Naive thymus-derived CD8-positive, alpha-beta T cell (primary cell): ENCODE measurements at places on chromosomes 16 and 17. TPM values are rescaled to one million over a fixed set of nuclear protein-coding genes. Genes with fewer than 3 reads are reported as not detected.

DNA sequence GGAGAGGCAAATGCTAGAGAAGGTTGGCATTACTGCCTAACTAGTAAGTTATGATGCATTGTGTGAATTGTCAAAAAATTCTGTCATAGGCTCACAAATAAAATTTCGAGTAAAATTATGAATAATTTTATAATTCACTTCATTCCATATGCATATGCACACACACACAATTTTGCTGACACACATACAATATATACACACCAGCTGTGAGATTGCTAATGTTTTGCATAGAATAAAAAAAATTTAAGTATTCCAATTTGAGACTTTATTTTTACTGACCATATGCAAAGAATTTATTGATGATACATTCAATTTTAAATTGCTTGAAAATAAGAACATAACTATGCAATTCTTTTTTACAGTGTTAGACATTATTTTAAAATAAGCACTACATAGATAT lies 6.8 kb upstream of the TMEM100 start:
- H3K27me3 ChIP-seq, result peaks cover 31% of the 10 kb centered on the region
- no peak overlapping the region for H3K27ac ChIP-seq
- no peaks in the 10 kb centered on the region for H3K4me1 ChIP-seq
- DNase-seq, result no peak

DNA sequence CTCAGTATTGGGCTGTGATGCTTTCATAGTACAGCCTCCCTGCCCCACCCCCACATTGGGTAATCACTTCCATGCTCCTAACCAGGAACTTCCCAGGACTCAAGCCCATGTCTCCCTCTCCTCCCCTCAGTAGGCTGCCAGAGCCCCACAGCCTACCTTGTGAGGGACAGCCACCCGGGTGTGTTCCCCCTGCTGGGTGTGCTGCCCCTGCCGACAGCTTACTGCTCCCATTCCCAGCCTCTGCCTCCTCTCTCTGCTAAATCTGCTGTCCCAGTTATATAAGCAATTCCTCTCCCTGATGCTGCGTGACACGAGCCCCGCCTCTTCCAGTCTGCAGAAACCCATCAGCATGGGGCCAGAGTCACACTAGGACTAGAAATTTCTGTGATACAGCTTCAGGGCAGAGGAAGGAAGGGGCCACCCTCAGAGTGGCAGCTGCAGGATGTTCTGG lies at the start of gene RSKR:
Gene RSKR (minus strand): TSS at position 255 of the 451 bp plus-strand sequence. CDS start 24 bp downstream, at position 231.
- no peak within 1 kb of the TSS for H3K4me3 ChIP-seq
- H3K27ac ChIP-seq, result no peak within 1 kb of the TSS
- H3K27me3 ChIP-seq, result no peaks in the 10 kb centered on the region
- peaks cover 60% of the 10 kb centered on the region for H3K36me3 ChIP-seq

SMARCD2 gene
- total RNA-seq, result 110 TPM

DNA sequence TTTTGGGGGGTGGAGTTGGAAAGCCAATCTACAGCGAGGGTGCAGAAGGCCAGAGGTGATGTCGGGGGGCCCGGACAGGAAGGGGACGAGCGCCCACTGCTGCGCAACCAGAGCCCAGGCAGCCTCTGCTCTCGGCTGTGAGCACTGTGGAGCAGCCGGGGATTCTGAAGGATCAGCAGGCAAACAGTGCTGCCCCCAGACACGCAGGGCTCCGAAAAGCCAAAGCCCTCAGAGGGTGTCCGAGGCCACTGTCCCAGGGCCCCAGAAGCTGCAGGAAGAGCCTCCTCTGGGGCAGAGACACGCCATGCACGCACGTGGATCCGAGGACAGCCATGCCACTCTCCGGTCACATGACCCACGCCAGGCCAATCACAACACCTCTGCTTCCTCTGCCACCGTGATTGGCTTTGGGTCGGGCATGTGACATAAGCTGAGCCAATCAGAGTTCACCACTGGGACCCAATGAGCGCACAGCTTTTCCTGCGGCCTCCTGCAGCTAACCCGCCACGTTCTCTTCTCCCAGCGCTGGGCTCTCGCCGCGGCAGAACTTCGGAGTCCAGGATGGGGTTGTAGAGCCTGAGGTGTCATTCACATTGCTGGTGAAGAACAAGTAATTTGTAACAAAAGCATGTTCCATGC lies 40.7 kb downstream of the ACTG1 start:
- H3K4me3 ChIP-seq, result no peak overlapping the region
- H3K36me3 ChIP-seq, result no peaks in the 10 kb centered on the region
- no peak overlapping the region for H3K27ac ChIP-seq
- DNase-seq, result peak; percentile 21

DNA sequence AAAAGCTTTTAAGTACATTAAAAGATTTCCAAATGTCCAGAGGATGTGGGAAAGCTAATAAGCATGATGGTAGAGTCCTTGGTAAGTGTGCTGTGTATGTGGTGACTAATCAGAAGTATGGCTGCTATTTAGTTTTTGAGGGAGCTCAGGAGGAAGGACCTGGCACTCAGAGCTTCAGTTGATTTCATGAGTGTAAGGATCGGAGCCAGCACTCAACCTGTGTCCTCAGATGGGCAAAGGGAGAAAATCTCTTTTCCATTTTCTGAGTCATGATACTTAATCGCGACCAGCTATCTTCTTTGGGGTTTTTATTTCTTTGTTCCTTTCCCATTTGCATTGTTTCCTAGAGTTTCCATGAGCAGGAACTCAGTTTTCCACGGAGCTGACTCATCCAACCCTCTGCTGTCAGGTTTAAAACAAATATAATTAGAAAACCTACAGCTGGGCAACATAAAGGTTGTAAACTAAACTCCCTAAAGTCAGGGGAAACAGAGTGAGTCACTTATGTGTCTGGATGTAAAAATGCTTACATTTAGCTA lies 125.4 kb downstream of the MAP2K6 start:
- no peaks in the 10 kb centered on the region for H3K27me3 ChIP-seq
- no peak overlapping the region for H3K4me3 ChIP-seq
- H3K4me1 ChIP-seq, result no peaks in the 10 kb centered on the region
- no peak for DNase-seq
- H3K27ac ChIP-seq, result no peak overlapping the region
- H3K36me3 ChIP-seq, result peaks cover 66% of the 10 kb centered on the region

IRX5 gene
- not detected for total RNA-seq

DNA sequence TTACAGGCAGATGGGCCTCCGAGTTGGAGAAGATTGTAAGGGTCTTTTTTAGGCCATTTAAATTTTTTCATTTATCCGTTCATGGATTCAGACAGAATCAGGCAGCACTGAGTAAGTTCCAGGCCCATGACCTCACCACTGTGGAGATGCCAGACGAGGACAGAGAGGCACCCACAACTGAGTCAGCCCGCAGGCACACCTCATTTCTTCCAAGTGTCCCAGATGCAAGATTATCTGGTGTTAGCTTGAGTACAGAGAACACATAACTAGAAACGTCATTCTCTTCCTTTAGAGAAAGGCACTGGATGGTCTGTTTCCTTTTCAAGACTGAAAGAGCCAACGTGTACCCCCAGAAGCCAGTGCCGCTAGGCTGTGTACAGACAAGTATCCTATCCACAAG lies 16.9 kb downstream of the CLEC16A start:
- H3K4me3 ChIP-seq, result no peak overlapping the region
- H3K27ac ChIP-seq, result no peak overlapping the region
- no peaks in the 10 kb centered on the region for H3K27me3 ChIP-seq
- peaks cover 23% of the 10 kb centered on the region for H3K4me1 ChIP-seq

C17orf78 gene
- not detected for total RNA-seq

GRCh38 chr17:81043725-81044427 lies 8.9 kb downstream of the BAIAP2 start:
- peaks cover 13% of the 10 kb centered on the region for H3K4me1 ChIP-seq
- no peaks in the 10 kb centered on the region for H3K27me3 ChIP-seq
- no peak overlapping the region for H3K27ac ChIP-seq
- H3K36me3 ChIP-seq, result no peaks in the 10 kb centered on the region
- no peak overlapping the region for H3K4me3 ChIP-seq

- H3K4me1 ChIP-seq, result peaks cover 9% of the 10 kb centered on the region
- H3K4me3 ChIP-seq, result no peak overlapping the region
- no peak overlapping the region for H3K27ac ChIP-seq
- no peaks in the 10 kb centered on the region for H3K36me3 ChIP-seq
- DNase-seq, result no peak
Measured at GRCh38 chr17:74192950-74193781, 10.3 kb upstream of the RPL38 start.

CYLD gene
- total RNA-seq, result 195 TPM

TBC1D3D gene
- total RNA-seq, result 2.9 TPM

GRCh38 chr17:45952814-45953320 lies 46.2 kb upstream of the STH start:
- H3K27me3 ChIP-seq, result peaks cover 22% of the 10 kb centered on the region
- DNase-seq, result no peak
- H3K4me1 ChIP-seq, result peaks cover 5% of the 10 kb centered on the region
- H3K36me3 ChIP-seq, result no peaks in the 10 kb centered on the region
- H3K27ac ChIP-seq, result no peak overlapping the region

DNA sequence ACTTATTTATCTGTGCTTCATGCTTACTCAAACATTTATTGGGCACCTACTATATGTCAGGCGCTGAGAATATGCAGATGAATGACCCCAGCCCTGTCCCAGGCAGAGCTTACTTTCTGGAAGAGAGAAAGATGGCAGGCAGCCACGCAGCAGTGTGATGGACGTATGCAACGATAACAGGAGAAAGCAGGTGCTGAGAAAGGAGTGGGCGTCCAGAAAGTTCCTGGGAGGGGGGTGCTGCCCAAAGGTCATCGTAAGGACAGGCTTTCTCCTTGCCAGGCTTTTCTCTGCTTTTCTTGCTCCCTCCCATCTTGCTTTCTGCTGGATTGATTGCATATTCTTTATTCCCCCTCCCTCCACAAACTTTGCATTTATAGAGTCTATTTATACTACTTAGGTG lies 124.5 kb downstream of the GAS7 start:
- H3K27me3 ChIP-seq, result peaks cover 1% of the 10 kb centered on the region
- peaks cover 16% of the 10 kb centered on the region for H3K4me1 ChIP-seq

- no peak overlapping the region for H3K4me3 ChIP-seq
- H3K4me1 ChIP-seq, result peaks cover 94% of the 10 kb centered on the region
- peak overlapping the region; percentile 69 for H3K27ac ChIP-seq
- no peak for DNase-seq
- no peaks in the 10 kb centered on the region for H3K36me3 ChIP-seq
- no peaks in the 10 kb centered on the region for H3K27me3 ChIP-seq
Measured at GRCh38 chr16:89365044-89365467, 125.3 kb downstream of the ANKRD11 start.

DNA sequence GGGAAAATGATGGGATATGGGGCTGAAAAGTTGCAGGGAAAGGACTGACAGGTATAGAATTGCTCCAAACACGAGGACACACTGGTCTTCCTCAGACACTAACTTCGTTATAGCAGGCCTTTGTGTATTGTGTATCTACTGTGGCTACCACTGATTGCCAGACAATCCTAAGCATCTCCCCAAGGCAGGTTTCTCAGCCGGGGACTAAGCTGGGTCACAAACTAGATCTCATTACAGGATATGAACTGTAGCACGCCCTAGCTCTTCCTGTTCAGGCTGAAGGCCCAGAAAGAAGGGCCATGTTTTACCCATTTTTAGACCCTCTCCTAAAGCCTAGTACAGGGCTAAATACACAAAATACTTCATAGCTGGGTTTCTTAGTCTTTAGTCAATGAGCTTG lies 5.1 kb upstream of the RANGRF start:
- no peak for DNase-seq
- H3K27ac ChIP-seq, result no peak overlapping the region
- peaks cover 28% of the 10 kb centered on the region for H3K4me1 ChIP-seq
- no peaks in the 10 kb centered on the region for H3K27me3 ChIP-seq
- H3K36me3 ChIP-seq, result no peaks in the 10 kb centered on the region
- no peak overlapping the region for H3K4me3 ChIP-seq

- no peak overlapping the region for H3K4me3 ChIP-seq
- no peak overlapping the region for H3K27ac ChIP-seq
- DNase-seq, result no peak
- H3K27me3 ChIP-seq, result peaks cover 2% of the 10 kb centered on the region
Measured at GRCh38 chr16:57725151-57725550, 10.4 kb upstream of the KATNB1 start.

GRCh38 chr16:48386559-48387312 lies 1.5 kb upstream of the SIAH1 start:
- peak overlapping the region; percentile 66 for H3K27ac ChIP-seq
- H3K27me3 ChIP-seq, result no peaks in the 10 kb centered on the region
- peak overlapping the region; percentile 85 for H3K4me3 ChIP-seq
- no peak for DNase-seq
